ENCODE measurements at places on chromosomes 3 and 15.
A peak's percentile ranks its signal among the peaks of the same experiment; 100 is the strongest.

DNA sequence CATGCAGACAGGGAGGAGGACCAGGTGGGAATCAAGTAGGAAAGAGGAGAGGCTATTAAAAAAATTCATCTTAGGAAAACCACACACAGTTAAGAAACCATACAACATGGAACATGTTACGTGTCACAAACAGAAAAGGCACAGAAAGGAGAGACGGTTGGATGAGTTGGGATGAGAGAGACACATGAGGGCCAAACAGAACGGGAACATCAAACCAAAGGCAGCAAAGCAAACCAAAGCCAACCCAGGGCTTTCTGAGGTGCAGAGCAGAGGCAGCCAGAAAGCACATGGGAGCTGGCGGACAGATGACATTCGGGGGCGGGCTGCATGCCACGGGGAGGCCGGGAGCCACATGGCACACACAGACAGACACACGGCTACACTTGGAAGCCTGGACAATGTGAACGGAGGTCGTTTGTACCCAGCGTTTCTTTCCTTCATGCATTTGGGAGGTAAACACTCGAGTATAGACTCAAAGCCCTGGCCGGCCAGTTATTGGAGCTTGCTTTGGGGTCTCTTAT lies 8.6 kb upstream of the SEC13 start:
- DNase-seq, result no peak

DNA sequence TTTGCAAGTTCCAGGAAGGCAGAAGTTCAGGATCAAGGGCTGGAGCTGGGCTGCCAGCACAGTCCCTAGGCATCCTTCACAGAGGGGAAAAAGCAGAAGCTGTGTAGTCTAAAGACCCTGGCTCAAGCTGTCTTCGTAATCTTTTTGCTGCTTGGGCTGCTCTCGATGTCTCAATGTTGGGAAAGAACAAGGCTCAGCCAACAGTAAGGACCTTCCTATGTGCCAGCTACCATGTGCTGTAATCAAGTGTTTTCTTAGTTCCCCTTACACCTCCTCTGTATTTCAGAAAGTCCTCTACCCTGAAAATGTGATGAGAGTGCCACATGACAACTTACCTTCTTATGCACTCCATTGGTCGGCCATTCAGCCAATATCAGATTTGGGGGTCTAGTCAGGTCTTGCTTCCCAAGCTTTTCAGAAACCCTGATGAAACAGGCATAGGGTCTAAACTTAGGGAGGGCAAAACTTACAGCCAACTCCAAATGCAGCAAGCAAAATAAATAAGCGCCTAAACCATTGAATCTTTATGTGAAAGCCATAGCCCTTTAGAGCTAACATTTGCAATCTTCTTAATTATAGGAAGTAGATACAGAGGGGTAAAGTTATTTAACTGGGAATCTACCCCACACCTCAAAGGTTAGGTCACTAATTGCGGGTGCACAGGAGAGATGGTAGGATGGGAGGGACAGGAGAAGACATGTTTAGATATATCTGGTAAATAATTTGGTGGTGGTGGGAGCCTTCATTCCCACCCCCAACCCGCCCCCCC lies 1.2 kb upstream of the EDEM1 start:
- DNase-seq, result no peak

- no peak for DNase-seq
These were observed 29.5 kb downstream of the AGTR1 start for GRCh38 chr3:148727231-148727630.

- no peak for DNase-seq
These were observed 404.6 kb downstream of the TIGIT start for GRCh38 chr3:114698146-114699105.

DNA sequence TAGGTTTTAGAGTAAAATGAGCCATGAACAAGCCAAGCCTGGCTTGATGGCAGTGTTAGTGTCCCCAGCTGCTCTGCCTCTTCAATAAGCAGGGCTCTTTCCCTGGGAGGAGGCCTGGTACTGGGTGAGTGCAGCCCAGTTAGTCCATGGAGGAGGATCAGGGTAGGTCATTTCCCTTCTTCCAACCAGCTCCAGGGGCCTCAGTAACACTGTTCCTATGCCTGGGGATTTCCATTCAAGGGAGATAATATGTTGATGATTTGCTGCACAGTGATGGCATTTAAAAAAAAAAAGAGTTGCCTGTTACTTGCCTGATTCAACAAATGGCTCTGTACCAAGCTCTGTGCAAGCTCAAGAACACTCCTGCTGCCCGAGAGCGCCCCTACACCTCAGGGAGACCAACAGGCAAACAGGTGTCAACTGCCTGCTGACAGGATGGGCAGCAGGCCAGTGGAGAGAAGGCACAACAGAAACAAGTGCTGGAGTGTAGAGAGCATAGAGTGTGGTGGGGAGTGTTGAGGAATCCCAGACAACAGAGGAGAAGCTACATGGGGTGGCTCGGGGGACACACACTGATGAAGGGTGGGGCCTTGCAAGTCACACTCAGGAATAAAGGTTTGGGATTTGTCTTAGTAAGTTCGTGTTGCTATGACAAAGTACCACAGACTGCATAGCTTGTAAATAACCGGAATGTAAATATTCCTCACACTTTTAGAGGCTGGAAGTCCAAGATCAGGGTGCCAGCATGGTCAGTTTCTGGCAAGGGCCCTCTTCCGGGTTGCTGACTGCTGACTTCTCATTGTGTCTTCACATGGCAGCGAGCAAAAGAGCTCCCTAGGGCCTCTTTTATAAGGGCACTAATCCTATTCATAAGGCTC lies 78.6 kb upstream of the PXYLP1 start:
- no peak for DNase-seq

GRCh38 chr3:100333051-100333450 lies 1.5 kb upstream of the NIT2 start:
- no peak for DNase-seq

DNA sequence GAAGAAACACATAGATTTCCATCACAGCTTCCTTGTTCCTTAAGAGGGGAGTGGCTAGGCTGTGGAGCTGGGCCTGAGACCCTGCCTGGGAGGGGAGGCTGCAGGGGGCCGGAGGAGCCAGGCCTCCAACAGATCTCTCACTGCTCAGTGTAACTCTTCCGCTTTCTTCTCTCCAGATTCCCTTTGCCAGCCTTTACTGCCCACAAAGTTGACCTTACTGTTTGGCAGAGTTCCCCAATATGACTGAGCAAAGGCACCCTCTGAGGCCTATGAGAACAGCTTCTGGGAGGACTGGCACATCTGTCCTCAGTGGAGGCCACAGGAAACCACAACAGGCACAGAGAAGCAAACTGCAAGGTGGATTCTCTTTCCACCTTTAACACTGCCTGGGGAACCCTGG lies 38.1 kb downstream of the SLCO2A1 start:
- no peak for DNase-seq

- DNase-seq, result no peak
These were observed 59.2 kb downstream of the PDIA5 start for GRCh38 chr3:123126031-123126430.

DNA sequence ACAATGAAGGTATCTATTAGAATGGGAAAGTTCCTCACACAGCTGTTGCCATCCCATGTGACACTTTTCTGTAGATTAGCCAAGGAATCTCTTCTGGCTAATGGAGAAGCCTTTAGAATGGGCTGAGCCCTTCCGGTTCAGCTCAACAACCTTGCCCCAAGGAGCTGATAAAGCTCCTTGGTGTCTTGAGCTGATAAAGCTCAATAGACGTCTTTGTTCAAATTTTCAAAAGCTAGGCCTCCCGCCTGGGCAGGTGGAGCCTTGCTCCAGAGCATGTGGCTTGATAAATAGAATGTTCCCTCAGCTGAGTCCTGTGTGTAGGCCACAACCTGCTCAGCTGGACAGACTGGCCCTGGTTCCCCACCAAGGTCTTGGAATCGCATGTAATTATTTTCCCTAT lies 7.2 kb upstream of the BNIP2 start:
- DNase-seq, result no peak

GRCh38 chr3:63726656-63727055 lies 74.2 kb downstream of the SNTN start:
- no peak for DNase-seq

- DNase-seq, result no peak
These were observed 50.2 kb downstream of the ATP11B start for GRCh38 chr3:182843478-182843877.

GRCh38 chr3:174857301-174857700 lies 1.8 kb upstream of the NAALADL2 start:
- DNase-seq, result no peak

- no peak for DNase-seq
These were observed 2.0 kb upstream of the IL16 start for GRCh38 chr15:81194723-81195122.

DNA sequence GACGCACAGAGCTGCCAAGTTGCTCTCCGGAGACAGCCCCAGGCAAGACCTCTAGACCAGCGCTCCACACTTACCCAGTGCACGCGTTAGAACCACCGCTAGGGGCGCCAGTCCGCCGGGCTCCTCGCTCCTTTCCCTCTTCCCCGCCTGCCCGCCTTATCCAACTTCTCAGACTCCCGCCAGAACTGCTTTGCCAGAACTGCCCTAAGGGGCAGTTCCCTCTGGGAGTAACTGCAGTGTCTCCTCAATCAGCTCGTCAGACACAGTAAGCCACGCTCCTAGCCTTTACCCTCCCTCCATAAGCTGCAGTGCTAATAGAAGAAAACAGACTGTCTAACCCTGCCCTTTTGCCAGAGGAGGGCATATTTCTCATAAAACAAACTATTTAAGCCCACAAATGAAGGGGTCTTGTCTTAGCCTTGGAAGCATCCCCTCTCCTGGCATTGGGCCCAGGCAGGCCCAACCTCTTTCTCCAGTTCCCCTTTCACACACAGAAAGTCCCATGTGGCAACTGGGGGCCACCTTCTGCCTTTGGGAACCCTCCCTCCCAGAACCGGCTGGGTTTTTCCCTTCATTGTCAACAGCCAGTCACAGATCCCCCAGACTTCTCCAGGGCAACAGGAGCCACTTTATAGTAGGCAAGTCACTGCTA lies 3.7 kb downstream of the BMF start:
- DNase-seq, result peak; percentile 73

GRCh38 chr15:42286445-42287029 lies 13.3 kb upstream of the TMEM87A start:
- DNase-seq, result no peak

GRCh38 chr3:156311930-156312329 lies 191.6 kb downstream of the KCNAB1 start:
- no peak for DNase-seq

- DNase-seq, result no peak
These were observed 330.7 kb upstream of the LRRC3B start for GRCh38 chr3:26291840-26292239.

DNA sequence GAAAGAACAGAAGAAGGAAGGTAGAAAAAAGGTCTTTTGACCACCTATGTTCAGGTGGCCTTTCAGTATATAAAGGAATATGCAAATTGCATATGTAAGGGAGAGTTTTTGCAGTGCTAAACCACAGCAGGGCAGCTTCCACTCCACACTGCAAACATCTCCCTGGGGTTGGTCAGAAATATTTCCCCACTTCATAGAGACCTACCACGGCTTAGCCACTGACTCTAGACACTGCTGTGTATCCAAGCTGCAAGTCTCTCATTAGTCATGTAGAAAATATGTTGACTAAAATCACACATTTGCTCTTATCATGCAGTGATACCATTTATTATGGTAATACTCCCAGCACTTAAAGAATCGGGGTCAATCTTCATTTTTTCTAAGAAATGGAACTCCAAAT lies 214.9 kb upstream of the NR2F2 start:
- DNase-seq, result no peak

DNA sequence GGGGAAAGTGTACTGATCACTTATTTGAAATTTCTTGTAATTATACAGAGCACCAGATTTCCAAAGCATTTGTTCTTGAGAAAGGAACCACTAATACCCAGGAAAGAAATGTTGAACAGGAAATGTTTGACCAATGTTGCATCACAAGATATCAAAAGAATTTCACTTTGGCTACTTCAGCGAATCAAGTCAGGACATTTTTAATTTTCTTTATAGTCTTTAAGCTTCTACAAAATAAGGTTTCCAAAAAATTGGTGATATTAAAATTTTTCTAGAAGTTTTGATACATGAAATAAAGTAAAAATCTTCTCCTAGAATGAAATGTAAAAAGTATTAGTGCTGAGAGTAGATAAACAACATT lies 421.9 kb downstream of the MECOM start:
- DNase-seq, result no peak

DNA sequence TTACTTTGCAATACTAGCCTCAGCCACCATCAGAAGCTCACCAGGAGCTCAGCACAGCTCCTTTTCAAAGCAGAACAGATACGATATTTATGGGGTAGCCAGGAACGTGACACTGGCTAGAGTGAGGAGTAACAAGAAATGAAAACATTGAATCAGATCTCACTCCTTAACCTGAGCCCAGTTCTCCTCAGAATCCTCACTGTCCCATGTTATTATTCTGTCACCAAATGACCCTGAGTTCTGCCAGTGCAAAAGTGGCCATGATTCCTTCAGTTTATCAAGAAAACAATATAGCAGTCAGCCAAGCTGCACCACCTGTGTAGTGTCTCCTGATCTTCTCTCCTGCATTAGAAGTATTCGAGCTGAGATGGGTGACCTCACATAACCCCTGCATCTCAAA lies 956.7 kb downstream of the TUSC7 start:
- no peak for DNase-seq

DNA sequence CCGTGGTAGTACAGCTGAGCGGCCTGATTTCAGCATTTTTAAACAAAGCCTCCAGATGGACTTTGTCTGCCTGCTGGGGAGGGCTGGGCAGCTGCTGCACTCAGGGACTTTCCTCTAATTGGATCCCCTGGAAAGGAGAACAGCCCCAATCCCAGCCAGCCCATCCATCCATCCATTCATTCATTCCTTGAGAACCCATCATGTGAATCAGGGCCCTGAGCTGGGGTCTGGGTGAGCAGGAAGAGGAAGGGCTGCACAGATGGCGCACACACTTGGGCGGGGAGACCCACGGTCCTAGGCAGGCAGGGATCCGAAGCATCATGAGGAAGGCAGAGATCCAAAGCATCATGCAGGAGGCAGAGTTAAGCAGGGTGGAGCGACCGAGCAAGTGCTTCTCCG lies 45.7 kb downstream of the TPRA1 start:
- no peak for DNase-seq

- DNase-seq, result no peak
These were observed 419 bp downstream of the FAM227B start for GRCh38 chr15:49620199-49620598.

DNA sequence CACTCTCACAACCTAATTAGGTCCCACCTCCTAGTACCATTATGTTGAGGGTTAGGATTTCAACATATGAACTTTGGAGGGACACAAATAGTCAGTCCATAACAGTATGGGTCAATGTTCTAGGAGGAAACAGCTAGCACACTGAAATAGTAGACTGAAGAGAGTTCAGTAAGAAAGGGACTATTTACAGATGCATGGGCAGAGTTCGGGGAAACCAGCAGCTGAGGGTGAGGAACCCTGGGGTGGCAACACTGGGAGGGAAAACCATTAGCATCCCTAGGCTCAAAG lies 78.0 kb upstream of the PXYLP1 start:
- no peak for DNase-seq
